Hepatocyte (in vitro differentiated cells): ENCODE measurements at places on chromosomes 12 and 14.

GRCh38 chr14:85464135-85464895 is 65.6 kb upstream of the FLRT2 start:
- DNase-seq, result no peak

DNA sequence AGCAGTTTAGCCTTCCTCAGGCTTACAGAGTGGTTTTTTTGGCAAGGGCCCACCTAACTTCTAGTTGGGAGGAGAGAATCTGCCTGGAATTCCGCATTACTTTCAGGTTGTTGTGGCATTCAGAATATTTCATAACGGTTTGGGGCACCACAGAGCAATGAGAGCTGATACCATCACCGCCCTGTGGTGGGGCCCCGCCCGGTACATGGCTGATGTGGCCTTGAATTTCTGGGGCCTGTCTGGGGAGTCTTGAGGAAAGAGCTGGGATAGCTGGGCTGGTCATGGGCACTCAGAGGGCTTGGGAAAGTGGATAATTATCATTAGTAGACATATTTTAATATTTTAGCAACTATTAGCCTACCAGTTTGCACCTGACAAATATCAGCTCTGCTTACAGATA is 4.2 kb downstream of the TESPA1 start:
- no peak for DNase-seq

DNA sequence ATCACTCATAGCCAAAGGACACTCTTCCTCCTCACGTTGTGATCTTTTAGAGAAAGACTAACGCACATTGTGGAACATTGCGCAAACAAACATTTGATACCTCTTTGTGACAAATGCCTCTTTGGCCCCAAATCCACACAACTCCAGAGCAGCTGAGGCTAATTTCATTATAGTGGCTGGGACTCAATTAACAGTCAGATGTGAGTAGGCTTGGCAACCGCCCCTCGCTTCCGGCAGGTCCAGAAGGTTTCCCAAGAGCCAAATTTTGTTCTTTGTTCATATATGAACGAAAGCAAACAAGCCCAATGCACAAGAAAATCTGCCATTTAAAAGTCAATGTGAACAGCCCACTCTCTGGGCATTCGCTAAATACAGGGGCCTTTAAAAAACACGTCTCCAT is 273.9 kb downstream of the GLT1D1 start:
- no peak for DNase-seq

GRCh38 chr12:100824476-100824875 is 29.9 kb downstream of the ANO4 start:
- DNase-seq, result no peak

- no peak for DNase-seq
These were observed 204.7 kb downstream of the BCAT1 start for GRCh38 chr12:24743941-24744793.

- DNase-seq, result peak; percentile 5
These were observed 184.7 kb upstream of the OTX2 start for GRCh38 chr14:56995010-56995409.

DNA sequence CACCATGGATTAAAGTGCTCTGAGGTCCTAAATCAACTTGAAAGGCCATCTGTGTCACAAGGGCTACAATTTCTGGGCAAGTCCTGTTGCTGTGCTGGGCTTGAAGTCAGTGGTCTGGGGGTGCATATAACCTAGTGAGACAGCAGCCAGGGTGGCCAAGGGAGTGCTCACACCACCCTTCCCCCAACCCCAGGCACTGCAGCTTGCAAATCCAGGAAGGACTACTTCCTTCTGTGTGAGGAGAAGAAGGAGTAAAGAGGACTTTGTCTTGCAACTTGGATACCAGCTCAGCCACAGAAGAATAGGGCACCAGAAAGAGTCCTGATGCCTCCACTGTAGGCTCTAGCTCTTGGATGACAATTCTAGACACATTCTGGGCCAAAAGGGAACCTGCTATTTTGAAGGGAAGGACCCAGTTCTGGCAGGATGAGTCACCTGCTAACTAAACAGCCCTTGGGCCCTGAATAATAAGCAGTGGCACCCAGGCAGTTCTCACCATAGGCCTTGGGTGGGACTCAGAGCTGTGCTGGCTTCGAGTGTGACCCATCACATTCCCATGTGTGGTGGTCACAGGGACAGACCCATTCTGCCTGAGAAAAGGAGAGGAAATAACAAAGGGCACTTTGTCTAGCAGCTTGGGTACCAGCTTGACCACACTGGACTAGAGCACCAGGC is 32.6 kb upstream of the DHRS7 start:
- no peak for DNase-seq

DNA sequence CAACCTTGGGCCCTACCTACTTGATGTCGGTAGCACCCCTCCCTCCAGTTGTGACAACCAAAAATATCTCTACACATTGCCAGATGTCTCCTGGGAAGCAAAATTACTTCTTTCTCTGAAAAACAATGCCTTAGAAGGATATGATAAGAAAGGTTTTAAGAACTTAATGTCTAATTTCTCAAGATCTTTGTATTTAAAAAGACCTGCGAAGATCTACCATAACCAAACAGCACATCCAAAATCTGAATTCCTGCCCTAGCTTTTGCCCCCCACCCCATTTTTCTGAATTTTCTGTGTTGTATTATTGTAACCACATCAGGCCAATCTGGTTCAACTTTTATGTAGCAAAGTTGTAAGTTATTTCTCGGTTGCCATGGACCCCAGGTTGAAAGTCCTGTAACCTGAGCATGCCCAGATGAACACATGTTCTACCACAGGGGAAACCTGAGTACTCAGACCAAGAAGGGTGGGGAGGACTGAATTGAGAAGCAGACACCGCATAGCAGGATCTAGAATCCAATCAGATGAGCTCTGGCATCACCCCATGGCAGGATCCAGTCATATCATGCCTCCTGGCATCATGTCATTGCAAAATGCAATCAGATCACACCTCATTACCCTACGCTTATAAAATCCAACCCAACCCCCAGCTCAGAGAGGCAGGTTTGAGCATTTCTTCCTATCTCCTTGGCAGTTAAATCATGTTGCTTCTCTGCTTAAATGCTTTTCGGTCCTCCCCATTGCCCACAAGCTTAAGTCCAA is 8.7 kb downstream of the TMEM253 start:
- DNase-seq, result no peak

- no peak for DNase-seq
These were observed 16.7 kb upstream of the TAS2R43 start for GRCh38 chr12:11108862-11109261.

- no peak for DNase-seq
These were observed 75.1 kb upstream of the GALNT9 start for GRCh38 chr12:132404435-132404855.

DNA sequence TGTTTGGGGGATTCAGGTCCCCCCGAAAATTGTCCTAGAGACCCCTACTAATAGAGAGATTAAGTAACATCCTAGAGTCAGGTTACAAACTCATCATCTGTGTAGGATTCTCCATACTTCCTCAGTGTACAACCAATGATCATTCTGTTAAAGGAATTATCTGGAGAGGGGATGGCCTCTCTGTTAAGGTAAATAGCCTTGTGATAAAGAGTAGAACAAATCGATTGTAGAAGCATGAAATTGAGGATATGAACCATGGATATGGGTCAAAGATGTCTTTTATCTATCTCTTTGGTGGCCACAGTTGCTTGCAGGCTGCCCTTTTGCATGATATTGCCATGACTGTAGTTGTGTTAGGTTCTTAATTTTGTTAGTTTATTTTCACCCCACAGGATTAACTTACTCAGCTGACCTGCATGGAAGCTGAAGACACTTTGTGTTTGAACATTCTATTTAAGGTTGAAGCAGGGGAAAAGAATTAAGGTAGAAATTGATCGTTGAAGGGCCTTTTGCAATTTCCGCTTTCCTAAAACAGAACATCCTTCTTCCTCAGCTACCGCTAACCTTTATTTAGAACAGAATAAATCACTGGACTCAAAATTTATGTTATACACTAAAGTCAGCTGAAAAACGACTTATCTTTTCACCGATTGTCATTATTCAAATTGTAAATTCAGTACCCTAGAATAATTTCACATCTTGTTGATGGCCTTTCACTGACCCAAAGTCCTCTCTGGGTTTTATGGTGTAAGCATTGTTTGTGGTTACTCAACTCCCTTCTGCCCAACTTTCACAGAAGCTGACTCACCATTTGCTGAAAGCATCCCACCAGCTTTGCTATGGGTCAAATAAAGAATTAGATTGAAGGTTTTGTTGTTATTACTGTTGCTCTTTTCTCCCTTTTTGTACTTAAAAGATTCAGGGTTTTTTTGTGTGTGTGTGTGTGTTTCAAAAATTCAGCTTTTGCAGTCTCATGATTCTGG is 52.3 kb downstream of the IRAK3 start:
- no peak for DNase-seq

GRCh38 chr12:24139035-24139434 is 189.6 kb upstream of the SOX5 start:
- DNase-seq, result no peak

DNA sequence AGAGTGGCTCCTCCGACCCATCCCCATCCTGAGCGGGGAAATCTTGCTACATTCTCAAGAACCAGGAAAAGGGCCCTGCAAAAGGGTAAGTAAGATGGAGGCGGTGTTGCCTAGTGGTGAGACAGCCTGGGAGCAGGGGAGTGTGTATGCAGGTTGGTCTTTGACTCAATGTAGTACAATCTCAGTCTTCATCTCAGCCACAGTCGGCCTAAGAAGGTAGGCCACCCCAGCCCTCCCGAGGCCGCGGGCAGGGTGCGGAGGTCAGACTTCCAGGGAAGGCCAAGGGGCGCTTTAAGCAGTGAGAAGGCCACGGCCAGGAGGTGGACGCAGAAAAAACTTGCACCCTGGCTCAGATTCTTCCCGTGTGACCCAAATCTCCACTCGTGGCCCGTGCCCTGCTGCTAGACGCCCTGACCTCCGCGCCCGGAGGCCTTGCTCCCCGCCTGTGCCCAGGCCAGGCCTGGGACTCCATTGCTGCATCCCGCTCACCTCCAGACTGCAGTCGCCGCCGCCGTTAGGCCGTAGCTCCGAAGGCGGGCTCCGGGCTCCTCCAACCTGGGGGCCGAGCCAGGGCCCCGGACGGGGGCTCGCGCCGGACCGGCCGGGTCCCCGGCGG is 435 bp downstream of the FOXM1 start:
- no peak for DNase-seq

DNA sequence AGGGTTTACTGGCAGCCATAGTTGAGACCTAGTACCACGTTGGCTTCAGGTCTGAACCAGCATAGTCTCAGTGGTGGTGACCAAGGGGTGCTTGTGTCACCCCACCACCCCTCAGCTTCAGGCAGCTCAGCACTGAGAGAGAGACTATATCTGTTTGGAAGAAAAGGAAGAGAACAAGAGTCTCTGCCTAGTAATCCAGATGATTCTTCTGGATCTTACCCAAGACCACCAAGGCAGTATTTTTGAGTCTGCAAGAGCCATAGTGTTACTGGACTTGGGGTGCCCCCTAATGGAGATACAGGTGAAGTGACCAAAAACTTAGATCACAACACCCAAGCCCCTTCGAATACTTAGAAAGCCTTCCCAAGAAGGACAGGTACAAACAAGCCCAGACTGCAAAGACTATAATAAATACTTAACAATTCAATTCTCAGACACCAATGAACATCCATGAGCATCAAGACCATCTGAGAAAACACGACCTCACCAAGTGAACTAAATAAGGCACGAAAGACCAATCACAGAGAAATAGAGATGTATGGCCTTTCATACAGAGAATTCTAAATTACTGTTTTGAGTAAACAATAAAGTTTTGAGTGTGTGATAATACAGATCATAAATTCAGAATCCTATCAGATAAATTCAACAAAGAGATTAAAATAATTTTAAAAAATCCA is 107.0 kb downstream of the HELB start:
- peak; percentile 50 for DNase-seq

GRCh38 chr12:110135806-110136205 is 11.6 kb downstream of the IFT81 start:
- no peak for DNase-seq
